ENCODE measurements at places on chromosomes 3 and 15. TPM values are rescaled to one million over a fixed set of nuclear protein-coding genes. Genes with fewer than 3 reads are reported as not detected.

Gene MOBP
- not detected for total RNA-seq

Gene FETUB
- not detected for total RNA-seq

- no peak for DNase-seq
Observed at GRCh38 chr3:188975600-188976314, 196.0 kb upstream of the TPRG1 start.

DNA sequence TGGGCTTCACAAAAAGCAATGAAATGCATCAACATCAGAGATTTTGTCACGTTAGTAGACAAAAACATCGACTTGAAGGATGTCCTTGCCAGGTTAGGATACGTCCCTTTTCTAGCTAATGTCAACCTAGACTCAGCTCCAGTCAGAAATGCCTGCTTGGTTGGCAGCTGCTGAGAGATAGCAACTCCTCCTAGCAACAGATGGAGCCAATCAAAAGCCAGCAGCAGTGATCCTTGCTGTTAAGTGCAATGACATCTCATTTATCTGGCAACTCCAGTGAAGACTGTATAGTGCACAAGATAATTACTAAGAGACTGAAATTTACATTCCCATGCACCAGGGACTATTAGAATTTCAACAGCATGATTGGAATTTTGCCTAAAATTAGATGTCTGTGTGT is 424.1 kb downstream of the FGF12 start:
- no peak for DNase-seq

GRCh38 chr3:189121092-189121491 is 50.7 kb upstream of the TPRG1 start:
- DNase-seq = no peak

- DNase-seq = no peak
Observed at GRCh38 chr15:35491173-35491572, 54.8 kb downstream of the DPH6 start.

GRCh38 chr15:40072216-40072990 is 33.4 kb upstream of the SRP14 start:
- no peak for DNase-seq

Data from omental fat pad (tissue), 4 donors.